ENCODE measurements at places on chromosomes 16 and 17.

DNA sequence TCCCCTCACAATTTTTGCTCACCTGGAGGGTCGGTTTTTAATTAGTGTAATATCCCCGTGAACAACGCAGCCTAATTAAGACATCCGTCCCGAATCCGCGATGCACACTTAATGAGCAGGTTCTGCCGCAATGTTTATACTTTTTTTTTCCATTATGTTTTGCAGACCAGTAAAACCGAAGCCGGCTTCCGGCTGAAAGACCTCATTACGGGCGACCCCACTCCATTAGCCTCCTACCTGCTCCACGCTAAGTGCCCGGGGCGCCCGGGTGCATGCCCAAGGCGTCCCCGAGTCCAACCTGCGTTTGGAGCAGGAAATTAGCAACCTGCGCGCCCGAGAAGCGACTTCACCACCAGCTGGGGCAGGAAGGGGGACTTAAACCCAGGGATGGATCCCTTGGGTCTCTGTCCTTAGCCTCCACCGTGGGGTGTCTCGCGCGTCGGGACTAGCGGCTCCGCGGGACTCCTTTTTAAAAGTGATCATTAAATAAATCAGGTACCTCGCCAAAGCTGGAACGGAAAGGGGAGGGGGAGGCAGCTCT is 1.7 kb downstream of the RBFOX3 start:
- no peak for DNase-seq

- DNase-seq = no peak
Observed at GRCh38 chr17:55140809-55141208, 124.0 kb upstream of the HLF start.

- DNase-seq = no peak
Observed at GRCh38 chr17:17416007-17416399, 60.8 kb upstream of the MED9 start.

DNA sequence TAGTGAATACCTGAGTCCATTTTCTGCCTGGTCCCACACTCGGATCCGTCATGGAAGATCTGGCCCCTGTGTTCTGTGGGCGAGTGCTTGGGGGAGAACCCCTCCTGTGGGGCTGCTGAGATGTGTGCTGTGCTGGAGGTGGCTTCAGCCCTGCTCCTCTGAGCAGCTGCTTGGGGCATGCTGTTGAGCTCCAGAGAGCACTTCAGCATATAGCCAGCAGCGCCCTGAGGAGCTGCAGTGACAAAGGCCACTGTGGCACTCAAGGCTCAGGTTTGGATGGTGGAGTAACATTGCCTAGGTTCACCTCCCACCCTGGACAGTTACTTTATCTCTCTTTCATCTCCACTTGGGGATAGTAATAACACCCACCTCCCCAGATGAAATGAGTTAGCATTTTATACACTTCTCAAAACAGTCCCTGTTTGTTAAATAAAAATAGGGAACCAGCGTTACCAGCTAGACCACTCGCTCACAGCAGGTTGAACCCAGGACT is 75.3 kb downstream of the KSR1 start:
- DNase-seq = no peak

GRCh38 chr17:67515490-67516083 is 138.5 kb downstream of the PITPNC1 start:
- no peak for DNase-seq

DNA sequence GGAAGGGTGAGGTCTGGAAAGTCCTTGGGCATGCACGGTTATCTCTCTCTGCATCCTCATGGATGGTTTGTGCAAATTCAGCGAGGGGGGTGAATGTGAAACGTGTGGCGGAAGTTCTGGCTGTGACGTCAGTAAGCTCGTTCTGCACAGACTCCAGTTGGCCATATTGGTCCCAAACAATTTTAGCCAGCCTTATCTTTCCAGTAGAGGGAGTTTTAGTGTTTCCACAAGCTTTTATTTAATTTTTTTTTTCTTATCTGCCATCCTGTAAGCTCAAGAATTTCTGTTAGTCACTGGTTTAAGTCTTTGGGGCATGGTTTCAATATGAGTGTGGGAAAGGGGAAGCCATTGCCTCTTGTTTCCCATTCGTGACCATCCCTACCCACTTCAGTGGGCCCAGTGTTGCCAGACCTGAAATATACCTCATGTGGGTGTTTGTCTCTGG is 39.0 kb downstream of the HLF start:
- no peak for DNase-seq

All from T-cell (primary cell).